ENCODE measurements at places on chromosomes 11 and 22.

- DNase-seq, result peak; percentile 6
These were observed 47.8 kb downstream of the BRSK2 start for GRCh38 chr11:1437500-1437899.

DNA sequence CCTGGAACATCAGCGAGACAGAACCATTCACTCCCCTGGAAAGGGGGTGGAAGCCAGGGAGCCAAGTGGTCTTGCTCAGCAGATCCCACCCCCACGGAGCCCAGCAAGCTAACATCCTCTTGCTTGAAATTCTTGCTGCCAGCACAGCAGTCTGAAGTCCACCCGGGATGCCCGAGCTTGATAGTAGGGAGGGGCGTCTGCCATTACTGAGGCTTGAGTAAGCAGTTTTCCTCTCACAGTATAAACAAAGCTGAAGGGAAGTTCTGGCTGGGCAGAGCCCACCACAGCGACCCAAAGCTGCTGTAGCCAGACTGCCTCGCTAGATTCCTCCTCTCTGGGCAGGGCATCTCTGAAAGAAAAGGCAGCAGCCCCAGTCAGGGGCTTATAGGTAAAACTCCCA is 764.8 kb upstream of the LUZP2 start:
- no peak for DNase-seq

GRCh38 chr11:33211580-33211979 is 45.6 kb upstream of the HIPK3 start:
- no peak for DNase-seq

GRCh38 chr11:73267122-73267846 is 4.9 kb upstream of the P2RY6 start:
- DNase-seq, result no peak

DNA sequence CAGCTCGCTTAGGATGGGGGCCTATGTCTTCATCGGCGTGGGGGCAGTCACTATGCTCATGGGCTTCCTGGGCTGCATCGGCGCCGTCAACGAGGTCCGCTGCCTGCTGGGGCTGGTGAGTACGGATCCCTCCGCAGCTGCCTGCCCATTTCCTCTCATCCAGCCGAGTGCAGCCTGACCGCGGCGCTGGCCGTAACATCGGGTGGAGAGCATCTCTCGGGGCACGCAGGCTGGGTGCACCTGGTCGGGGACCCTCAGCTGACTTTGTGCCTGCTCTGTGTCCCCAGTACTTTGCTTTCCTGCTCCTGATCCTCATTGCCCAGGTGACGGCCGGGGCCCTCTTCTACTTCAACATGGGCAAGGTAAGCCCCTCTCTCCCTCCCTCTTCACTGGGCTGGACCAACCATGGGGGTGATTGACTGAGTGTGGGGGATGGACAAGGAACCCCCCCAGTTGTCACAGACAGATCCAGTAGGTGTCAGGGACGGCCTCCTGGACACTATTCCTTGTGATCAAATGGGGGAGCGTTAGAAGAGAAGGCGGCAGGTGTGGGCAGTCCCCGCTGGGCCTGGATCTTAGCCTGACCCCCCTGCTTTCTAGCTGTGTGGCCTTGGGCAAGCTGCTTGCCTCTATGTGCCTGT is 39.7 kb downstream of the CD82 start:
- no peak for DNase-seq

- DNase-seq, result no peak
These were observed 100.9 kb downstream of the FAM76B start for GRCh38 chr11:95688501-95689222.

GRCh38 chr11:116791002-116791812 is 472 bp downstream of the APOA5 start:
- DNase-seq, result peak; percentile 91

DNA sequence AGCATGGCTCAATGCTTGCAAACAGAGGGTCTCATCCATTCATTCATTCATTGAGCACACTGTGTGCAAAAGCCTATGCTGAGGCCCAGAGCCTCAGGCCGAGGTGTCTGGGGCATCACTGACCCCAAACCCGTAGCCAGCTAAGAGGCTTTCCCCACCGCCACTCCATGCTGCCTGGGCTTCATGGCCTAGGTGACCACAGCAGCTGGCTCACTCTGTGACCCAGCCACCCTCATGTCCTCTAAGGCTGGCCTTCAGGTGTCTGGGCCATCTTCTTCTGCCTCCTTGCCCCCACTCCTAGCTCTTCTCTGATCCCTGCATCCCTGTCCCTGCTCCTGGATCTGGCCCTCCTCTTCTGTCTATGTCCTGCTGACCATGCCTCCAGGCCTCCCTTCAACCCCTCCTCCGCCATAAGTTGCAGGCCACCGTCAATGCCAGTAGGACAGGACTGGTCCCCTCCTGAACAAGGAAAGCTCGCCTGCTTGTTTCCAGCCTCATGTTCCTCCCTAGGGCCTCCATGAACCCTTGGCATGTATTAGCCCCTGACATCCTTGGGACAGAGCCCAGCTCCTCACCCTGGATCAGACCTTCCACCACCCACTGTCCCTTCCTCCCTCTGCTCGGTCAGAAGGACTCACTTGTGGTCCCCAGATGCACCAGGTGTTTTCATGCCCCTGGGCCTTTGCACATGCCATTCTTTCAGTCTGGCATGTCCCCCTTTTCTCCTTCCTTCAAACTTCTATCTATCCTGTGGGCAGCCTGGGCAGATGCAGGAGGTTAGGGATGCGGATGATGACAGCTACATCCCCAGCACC is 92.8 kb downstream of the MYEOV start:
- no peak for DNase-seq

DNA sequence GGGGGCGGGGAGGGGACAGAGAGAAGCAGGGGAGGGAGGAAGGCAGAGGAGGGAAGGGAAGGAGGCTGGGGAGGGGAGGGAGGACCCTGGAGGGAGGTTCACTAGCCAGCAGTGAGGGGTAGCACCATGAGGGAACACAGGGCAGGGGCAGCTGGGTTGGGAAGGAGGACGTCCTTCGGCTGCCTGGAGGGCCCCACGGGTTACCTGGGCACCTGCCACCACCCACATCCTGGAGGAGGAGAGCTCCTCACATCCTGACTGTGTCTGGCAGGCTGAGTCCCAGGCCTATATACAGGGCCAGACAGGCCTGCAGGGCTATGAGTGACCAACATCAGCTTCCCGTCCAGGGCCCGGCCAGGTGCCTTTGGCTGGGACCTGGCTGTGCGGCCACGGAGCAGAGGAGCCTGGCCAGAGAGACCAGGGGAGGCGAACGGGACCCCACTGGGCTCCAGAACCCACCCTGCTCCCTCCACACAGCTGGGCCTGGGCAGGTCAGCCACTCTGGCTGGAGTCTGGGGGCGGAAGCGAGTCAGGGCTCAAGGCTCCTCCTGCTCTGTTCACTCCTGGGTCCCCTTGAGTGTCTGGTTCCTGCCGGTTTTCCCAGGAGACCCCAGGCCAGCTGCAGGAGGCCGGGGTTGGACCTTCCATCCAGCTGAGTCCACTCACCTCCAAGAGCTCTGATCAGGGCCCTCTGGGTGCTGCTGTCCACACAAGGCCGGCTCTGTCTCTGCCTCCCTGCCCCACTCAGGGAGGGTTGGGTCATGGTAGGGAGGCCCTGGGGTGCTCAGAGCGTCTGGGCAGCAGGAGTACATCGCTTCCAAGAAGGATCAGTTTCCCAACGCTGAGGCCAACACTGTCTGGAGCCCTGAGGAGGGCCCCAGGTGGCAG is 677.7 kb downstream of the BRD1 start:
- DNase-seq, result no peak

GRCh38 chr11:86106916-86107315 is 38.0 kb upstream of the PICALM start:
- DNase-seq, result no peak

DNA sequence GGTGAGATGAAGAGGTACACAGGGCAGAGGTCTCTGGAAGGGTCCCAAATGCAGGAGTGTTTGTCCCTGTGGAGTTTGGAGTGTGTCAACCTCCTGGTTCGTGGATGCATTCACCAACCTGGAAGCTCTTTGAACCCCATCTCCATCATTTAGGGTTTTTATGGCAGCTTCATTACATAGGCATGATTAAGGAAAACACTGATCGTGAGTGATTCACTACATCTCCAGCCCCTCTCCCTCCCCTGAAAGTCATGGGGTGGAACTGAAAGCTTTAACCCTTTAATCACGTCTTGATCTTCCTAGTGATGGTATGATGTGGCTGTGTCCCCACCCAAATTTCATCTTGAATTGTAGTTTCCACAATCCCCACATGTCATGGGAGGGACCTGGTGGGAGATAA is 19.8 kb upstream of the INCENP start:
- DNase-seq, result no peak
